ENCODE measurements at places on chromosomes 6 and 20. TPM values are rescaled to one million over a fixed set of nuclear protein-coding genes. Genes with fewer than 3 reads are reported as not detected.
A peak's percentile ranks its signal among the peaks of the same experiment; 100 is the strongest.

DNA sequence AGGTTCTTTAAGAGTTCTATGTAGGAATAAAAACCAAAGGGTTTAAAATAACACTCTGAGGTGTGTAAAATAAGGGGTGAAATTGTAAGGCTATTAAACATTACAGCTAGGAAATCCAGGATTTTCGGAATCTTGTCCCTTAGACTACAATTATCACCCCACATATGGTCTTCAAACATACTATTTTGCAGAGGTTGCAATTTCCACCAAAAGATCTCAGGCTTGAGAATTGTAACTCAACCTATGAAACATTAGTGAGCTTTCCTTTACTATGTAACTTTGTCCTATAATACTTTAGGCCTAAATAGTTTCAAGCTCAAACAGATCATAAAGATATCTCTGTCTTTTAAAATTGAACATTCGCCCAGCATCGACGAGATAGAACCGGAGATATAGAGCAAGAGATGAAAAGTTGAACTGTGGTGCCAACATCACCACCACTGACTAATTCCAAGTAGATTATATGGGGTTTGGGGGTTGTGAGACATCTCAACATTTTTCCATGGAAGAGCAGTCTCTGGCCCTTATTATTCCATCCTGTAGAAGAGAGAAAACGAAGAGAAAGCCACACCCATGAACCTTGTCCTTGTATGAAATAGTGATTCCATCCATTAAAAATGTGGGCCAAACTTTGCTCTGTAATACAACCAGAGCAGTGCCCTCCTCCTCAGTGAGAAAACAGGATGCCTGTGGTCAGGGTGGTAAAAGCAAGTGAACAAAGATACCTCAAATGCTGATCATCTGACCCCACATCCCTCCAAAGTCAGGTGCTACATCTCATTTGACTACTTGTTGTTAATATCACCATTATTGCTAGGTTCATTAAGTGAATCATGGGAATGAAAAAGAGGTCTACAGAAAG lies 284.5 kb upstream of the GJE1 start:
- peaks cover 2% of the 10 kb centered on the region for H3K36me3 ChIP-seq
- peak overlapping the region; percentile 37 for H3K4me3 ChIP-seq
- DNase-seq = no peak
- no peaks in the 10 kb centered on the region for H3K27me3 ChIP-seq

DNA sequence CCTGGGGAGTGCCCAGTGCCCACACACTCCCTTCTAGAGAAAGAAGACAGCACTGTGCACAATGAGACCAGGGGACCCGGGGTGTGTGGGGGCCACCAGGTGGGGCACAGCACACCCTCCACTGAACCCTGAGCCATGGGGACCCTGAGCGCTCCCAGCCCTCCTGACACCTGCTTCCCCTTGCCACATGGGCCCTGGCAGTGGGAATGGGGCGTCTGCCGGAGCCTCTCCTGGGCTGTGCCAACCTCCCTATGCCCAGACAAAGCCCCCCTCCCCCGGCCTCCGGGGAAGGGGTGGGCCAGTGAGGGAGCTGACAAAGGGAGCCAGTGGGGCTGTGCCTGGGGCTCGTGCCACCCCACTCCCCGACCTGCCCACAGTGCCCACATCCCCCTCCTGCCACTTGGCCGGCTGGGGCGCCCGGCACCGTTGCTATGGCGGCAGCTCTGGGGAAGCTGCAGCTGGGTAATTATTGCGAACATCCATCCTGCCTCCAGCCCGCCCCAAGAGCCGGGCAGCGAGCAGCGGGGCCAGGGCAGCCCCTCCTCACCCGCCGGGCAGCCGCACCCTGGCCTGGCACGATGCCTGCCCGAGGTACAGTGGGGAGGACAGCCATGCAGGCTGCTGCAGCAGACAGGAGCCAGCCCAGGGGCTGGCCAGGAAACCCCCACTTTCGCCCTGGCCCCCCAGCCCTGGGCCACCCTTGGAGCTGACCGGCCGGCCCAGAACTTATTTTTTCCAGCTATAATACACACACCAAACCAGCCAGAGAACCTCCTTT lies 41.9 kb upstream of the NOL4L start:
- no peak overlapping the region for H3K27ac ChIP-seq
- peaks cover 19% of the 10 kb centered on the region for H3K27me3 ChIP-seq

DNA sequence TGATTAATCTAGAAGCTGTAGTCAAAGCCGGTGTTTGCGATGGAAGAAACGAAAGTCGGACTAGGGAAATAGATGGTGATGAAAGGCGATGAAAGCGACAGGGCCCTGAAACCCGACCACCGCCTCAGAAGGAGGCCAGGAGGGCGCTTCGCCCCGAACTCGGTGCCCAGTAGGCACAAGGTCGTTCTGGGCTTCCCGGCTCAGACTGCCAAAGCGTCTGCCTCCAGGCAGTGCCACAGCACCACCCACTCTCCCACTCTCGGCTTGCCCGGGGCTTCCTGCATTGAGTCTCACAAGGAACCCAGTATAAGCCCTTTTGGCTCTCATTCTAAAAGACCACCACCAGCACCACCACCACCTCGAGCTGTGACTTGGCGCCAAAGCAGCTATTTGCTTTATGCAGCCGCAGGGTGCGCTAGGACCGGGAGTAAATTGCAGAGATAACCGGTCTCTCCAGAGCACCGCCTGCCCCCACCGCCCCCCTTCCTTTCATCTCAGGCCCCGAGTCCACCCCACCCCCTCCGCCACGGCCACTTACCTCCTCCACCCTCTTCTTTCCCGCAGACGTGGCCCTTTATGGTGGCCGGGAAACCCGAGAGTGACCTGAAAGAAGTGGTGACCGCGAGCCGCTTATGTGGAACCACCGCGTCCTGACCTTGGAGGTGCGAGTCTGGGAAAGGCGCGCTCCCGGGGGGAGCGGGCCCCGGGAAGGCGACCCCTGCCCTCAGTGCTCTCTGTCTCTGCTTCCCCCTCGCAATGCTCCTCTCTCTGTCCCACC lies 2.4 kb downstream of the TCF21 start:
- H3K27me3 ChIP-seq = peaks cover 90% of the 10 kb centered on the region
- peaks cover 8% of the 10 kb centered on the region for H3K36me3 ChIP-seq
- no peak overlapping the region for H3K27ac ChIP-seq
- DNase-seq = no peak
- peak overlapping the region; percentile 89 for H3K4me3 ChIP-seq
- peaks cover 32% of the 10 kb centered on the region for H3K4me1 ChIP-seq

- DNase-seq = no peak
- peaks cover 2% of the 10 kb centered on the region for H3K4me1 ChIP-seq
- peaks cover 71% of the 10 kb centered on the region for H3K27me3 ChIP-seq
- no peak overlapping the region for H3K27ac ChIP-seq
These were observed 18.7 kb downstream of the MOCS3 start for GRCh38 chr20:50977066-50978021.

DNA sequence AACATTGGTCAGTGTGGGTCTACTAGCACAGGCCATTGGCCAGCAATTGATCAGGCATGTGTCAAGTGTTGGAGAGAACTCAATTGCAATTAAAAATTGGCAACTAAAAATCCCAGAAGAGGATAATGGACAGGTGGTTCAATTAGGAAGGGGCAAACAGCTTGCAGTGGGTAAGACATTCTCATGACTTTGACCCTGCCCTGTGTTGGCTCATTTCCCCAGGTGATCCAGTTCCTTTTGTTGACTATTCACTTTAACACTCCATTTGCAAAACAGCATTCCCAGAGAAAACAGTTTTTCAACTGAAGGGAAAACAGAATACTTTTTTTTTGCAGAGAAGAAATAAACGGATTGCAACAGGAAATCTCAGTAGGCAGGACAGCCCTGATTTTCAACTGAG lies 28.9 kb upstream of the SCGN start:
- H3K27me3 ChIP-seq = peaks cover 21% of the 10 kb centered on the region
- no peak overlapping the region for H3K27ac ChIP-seq
- no peaks in the 10 kb centered on the region for H3K4me1 ChIP-seq
- peaks cover 2% of the 10 kb centered on the region for H3K36me3 ChIP-seq
- DNase-seq = no peak
- no peak overlapping the region for H3K4me3 ChIP-seq

KHDC1 gene
- total RNA-seq = 3.1 TPM

TSPYL4 gene
- 56.5 TPM for total RNA-seq

DNA sequence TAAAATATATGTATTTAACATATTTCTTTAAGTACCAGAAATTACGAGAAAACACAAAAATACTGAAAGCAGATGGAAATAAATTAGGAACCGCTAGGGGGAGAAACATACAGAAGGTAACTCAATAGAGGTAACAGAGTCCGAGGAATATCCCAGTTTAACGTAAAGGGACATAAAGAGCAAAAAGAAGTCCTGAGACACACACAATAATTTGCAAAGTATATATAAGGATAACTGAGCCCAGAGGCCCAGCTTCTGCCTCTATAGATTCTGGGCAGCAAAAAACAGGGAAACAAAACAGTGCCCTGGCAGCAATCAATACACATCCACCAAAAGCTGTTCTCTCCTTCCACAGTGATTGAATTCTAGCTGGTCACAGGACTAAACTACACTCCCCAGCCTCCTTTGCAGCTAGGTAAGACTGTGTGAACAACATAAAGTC lies 15.1 kb downstream of the TBC1D32 start:
- H3K27me3 ChIP-seq = no peaks in the 10 kb centered on the region
- peaks cover 16% of the 10 kb centered on the region for H3K4me1 ChIP-seq
- DNase-seq = no peak
- peaks cover 15% of the 10 kb centered on the region for H3K36me3 ChIP-seq
- H3K27ac ChIP-seq = no peak overlapping the region
- no peak overlapping the region for H3K4me3 ChIP-seq

DNA sequence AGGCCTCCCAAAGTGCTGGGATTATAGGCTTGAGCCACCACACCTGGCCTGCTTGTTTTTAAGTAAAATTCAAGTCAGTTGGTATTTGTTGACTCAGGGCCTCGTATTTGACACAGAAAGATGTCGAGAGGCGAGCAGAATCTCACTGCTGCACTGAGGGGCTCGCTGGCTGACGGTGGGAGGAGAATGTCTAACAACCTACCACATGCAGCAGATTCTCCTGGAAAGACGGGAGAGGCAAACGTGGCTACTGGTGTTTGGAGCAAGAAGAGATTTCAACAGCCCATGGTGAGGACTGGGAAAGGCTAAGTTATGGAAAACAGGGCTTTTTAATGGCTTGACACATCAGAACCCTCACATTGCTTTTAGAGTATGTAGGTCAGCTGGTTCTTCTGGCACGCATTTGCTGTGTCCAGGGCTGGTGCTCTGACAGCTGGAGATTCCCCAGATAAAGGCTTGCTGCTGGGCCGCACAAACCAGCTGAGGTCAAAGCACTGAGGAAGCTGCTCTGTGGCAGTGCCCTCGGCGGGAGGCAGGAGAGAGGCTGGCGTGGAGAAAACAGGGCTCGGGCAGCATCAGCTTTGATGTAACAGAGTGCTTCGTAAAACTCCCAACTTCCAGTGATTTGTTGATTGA lies 84.2 kb upstream of the FRMD1 start:
- H3K36me3 ChIP-seq = no peaks in the 10 kb centered on the region
- no peak for DNase-seq
- H3K4me3 ChIP-seq = no peak overlapping the region
- H3K27ac ChIP-seq = no peak overlapping the region
- no peaks in the 10 kb centered on the region for H3K4me1 ChIP-seq

DNA sequence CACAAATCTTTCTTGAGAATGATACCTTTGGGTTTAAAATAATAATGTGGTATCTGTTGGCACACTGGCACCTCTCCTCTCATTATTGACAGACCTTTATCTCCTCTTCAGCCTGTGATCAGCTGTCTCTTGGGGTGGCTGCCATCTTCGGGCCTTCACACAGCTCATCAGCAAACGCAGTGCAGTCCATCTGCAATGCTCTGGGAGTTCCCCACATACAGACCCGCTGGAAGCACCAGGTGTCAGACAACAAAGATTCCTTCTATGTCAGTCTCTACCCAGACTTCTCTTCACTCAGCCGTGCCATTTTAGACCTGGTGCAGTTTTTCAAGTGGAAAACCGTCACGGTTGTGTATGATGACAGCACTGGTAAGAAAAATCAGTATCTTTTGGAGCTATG lies 232.8 kb downstream of the GRIK2 start:
- H3K4me1 ChIP-seq = no peaks in the 10 kb centered on the region
- no peaks in the 10 kb centered on the region for H3K36me3 ChIP-seq
- no peak overlapping the region for H3K27ac ChIP-seq
- H3K27me3 ChIP-seq = no peaks in the 10 kb centered on the region
- no peak overlapping the region for H3K4me3 ChIP-seq

- peaks cover 11% of the 10 kb centered on the region for H3K27me3 ChIP-seq
- no peak for DNase-seq
- H3K4me1 ChIP-seq = no peaks in the 10 kb centered on the region
- no peak overlapping the region for H3K27ac ChIP-seq
- no peak overlapping the region for H3K4me3 ChIP-seq
These were observed 311.1 kb downstream of the SLC35F1 start for GRCh38 chr6:118218156-118218555.

LST1 gene
- total RNA-seq = 30.6 TPM

SLC22A7 gene
- total RNA-seq = not detected

FAM217A gene
- not detected for total RNA-seq

- no peak for DNase-seq
- H3K27me3 ChIP-seq = peaks cover 20% of the 10 kb centered on the region
- peaks cover 2% of the 10 kb centered on the region for H3K4me1 ChIP-seq
- no peak overlapping the region for H3K4me3 ChIP-seq
- no peaks in the 10 kb centered on the region for H3K36me3 ChIP-seq
- H3K27ac ChIP-seq = no peak overlapping the region
These were observed 121.7 kb downstream of the SYCP2 start for GRCh38 chr20:59811681-59812171.

SNHG17 gene
- total RNA-seq = 99.4 TPM

PREX1 gene
- 188 TPM for total RNA-seq

CRISP1 gene
- not detected for total RNA-seq

- no peaks in the 10 kb centered on the region for H3K36me3 ChIP-seq
- H3K4me1 ChIP-seq = peaks cover 5% of the 10 kb centered on the region
- DNase-seq = no peak
- H3K4me3 ChIP-seq = no peak overlapping the region
- H3K27ac ChIP-seq = no peak overlapping the region
These were observed 346.8 kb upstream of the ARID1B start for GRCh38 chr6:156430386-156430785.

C4A gene
- total RNA-seq = 5.4 TPM

GRCh38 chr20:56440346-56441007 lies 27.9 kb upstream of the RTF2 start:
- H3K27ac ChIP-seq = peak overlapping the region; percentile 77
- peak; percentile 59 for DNase-seq
- H3K4me3 ChIP-seq = peak overlapping the region; percentile 53
- H3K27me3 ChIP-seq = no peaks in the 10 kb centered on the region

PLA2G7 gene
- 0.20 TPM for total RNA-seq

HLA-DQB2 gene
- total RNA-seq = 8.3 TPM

GRCh38 chr6:1607516-1608221 lies 2.0 kb upstream of the FOXC1 start:
- DNase-seq = no peak
- peaks cover 64% of the 10 kb centered on the region for H3K27me3 ChIP-seq
- H3K36me3 ChIP-seq = peaks cover 6% of the 10 kb centered on the region

FNDC1 gene
- total RNA-seq = not detected

Measured in T-helper 17 cell (primary cell).